ENCODE measurements at places on chromosomes 11 and 22.

DNA sequence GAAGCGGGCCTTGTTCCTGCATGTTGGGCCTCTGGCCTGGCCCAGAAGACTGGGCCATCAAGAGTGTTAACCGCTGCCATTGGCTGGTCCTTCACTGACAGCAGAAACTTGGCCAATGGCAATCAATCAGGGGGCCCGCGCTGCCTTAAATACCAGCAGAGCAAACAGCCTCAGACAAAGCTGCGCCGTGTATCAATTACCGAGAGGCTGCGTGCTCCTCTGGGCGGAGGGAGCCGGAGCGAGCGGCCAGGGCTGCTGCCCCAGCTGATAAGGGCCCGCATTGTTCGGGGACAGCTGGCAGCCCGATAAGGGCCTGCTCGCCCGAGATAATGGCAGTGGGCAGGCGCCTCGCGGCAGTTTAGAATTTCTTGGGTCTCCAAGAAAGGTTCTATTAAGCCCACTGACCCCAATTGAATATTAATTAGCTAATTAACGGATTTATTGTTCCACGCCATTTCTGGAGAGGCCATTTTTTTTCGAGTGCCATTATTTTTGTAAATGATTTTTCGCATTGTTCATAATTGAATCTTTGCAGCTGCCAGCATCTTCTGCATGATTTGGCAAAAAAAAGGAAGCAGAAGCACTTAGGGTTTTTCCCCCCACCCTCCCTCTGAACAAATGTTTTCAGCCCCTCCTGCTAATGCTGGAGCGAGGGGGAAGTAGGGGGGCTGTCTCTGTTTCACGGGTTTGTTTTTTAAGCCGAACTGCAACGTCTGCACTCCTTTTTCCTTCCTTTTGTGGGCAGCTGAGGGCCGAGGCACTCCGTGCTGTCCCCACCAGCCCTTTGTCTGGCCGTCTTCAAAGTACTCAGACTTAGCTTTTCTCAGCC is 37.6 kb upstream of the RIC3 start:
- DNase-seq: no peak

DNA sequence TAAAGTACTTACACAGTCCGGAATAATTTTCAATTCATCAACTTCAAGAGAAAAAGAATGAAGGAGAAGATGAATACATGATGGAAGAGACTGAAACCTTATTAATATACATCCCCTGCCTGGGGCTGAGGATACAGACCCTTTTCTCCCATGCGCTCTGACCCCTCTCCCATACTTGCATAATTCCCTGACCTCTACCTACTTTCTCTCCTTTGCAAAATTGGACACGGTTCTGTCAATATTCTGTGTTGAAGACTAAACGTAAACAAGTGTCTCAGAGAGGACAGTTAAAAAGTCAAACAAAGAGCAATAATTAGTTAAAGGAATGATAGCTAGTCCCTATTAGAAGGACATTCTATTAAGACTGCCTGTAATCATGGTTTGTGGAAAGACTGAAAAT is 7.5 kb downstream of the PRDM10 start:
- no peak for DNase-seq

- no peak for DNase-seq
Observed at GRCh38 chr11:18768472-18768901, 23.1 kb downstream of the PTPN5 start.

DNA sequence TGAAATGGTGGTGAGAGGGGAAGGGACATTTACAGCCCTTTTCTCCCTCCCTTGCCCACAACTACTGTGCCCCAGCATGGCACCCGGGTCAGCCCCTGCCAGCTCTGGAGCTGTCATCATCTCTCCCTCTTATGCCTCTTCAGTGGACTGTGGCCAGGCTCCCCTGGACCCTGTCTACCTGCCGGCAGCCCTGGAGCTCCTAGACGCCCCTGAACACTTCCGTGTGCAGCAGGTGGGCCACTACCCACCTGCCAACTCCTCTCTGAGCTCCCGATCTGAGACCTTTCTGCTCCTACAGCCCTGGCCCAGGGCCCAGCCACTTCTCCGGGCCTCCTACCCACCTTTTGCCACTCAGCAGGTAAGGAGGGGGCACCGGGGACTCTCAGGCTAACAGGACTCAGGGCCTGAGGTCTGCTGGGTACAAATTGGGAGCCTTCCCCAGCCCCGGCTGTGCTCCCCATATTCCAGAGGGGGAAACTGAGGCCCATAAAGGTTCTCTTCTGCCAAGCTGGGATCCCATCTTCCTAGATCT is 2.9 kb downstream of the TMEM132A start:
- DNase-seq: no peak

DNA sequence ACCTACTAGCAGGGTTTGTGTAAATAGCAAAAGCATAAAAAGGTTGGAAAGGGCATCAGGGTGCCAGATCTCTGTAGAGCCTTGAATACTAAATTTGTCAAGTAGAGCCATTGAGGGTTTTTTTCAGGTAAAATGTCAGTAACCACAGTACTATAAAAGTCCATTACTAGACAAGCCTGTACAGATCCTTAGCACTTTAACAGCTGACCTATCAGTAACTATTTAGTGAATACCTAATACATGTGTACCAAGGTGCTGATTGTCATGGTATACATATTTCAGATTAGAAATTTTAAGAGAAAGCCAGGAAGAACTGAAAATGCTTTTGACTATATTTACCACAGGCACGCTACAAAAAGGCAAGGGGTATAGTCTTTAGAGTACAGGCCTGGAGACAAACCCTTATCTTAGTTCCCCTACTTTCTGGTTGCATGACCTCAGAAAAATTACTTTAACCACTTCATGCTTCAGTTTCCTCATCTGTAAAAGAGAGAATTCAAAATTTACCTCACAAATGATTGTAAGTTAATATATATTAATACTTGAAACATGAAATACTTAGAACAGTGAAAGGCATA is 57.9 kb downstream of the RAB38 start:
- no peak for DNase-seq

GRCh38 chr11:79896258-79896657 is 455.4 kb upstream of the TENM4 start:
- no peak for DNase-seq

DNA sequence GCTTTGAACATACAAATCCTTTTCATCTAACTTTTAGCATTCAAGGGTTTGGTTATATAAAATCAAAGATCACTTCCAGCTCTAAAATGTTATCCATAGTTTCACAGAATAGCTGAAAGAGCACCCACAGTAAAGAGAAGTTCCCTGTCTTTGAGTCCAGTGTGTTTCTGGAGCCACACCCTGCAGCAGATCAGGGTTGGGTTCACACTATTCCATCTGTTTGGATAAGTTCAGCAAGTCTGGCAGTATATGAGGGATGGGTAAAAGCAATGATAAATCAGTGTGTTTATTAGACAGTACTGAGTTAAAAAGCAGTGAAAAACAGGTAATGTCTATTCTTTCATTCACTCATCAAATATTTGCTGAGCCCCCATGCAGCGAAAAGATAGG is 135.8 kb upstream of the PITPNB start:
- DNase-seq: no peak

DNA sequence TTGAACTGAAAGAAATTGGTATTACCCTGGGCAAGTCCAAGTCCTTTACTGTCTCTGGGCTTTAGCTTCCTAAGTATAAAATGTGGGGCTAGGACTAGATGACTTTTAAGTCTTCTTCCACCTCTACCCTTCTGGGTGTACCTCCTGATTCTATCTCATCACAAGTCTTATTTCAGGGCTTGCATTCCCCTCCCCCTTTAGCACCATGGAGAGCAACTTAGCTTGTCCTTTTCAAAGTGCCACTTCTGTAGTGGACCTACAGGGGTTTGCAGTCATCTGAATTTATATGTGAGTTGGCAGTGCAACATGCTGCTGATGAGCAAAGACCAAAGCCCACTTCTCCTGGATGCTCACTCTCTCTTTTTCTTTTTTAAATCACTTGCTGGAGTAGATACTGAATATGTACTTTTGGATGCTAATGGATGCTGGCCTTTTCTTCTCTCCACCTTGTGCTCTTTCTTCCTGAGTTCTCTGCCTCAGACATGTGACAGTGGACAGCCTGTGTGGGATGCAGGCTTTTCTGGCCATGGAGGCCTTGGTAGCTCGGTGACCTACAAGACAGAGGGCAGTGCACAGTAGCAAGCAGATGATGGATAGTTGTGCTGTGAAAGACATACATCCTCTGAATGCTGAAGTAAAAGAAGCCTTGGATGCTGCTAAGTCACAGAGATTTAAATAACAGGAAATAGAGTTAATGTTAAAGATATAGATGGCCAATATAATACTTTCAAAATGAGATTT is 185.0 kb downstream of the NELL1 start:
- no peak for DNase-seq

DNA sequence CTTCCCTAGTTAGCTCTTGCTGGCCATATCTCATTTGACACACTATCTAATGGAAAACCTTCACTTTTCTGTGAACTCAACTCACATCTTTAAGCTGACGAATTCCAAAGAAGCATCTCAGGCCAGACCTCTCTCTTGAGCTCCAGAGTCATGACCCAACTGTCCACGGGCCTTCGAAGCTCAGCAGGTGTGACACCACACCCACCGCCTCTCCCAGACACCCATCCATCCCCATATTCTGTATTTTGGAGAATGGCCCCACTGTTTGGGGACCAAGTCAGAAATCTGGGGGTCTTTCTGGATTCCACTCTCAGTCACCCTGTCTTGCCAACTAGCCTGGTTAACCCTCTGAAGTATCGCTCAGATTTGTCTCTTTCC is 125.8 kb downstream of the ST3GAL4 start:
- DNase-seq: no peak

- no peak for DNase-seq
Observed at GRCh38 chr11:122593473-122594420, 61.8 kb upstream of the UBASH3B start.

DNA sequence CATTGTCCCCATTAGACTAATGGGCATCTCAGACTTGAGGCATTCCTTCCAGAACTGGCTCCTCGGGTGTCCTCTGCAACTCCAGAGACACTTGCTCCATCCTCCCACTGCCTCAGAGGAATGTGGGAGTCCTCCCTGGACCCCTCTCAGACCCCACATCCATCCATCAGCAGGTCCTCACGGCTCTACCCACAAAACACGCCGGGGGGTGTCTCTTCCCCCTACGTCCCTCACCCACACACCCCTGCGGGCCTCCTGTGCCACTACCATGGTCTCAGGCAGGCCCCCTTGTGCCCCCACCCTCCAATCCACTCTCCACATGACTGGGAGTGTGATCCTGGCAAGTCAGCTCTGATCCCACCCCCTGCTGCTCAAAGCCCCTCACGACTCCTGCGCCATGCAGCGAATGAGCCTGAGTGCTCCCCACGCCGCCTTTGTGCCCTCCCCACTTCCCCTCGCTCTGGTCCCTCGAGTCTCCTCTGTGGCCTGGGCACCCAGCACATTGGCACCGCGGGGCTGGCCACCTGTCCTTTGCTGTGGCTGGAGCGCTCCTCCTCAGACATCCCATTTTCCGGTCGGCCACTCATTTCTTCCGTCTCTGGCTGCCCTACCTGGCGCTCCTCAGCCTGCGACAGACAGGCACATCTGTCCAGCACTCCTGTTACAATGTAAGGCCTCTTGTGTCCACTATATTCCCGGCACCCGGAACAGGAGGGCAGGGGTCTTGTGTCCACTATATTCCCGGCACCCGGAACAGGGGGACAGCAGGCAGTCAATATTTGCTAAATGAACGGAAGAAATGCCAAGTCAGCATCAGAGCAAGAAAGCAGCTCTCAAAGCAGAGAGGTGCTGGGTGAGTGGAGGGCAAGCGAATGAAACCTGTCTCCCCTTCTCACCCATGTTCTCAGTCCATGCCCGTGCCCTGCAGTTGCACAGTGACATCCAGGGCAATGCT is 14.2 kb upstream of the MOB2 start:
- no peak for DNase-seq

GRCh38 chr11:104394508-104394907 is 230.6 kb upstream of the PDGFD start:
- DNase-seq: no peak

- no peak for DNase-seq
Observed at GRCh38 chr22:37403267-37403960, 23.9 kb downstream of the ELFN2 start.

DNA sequence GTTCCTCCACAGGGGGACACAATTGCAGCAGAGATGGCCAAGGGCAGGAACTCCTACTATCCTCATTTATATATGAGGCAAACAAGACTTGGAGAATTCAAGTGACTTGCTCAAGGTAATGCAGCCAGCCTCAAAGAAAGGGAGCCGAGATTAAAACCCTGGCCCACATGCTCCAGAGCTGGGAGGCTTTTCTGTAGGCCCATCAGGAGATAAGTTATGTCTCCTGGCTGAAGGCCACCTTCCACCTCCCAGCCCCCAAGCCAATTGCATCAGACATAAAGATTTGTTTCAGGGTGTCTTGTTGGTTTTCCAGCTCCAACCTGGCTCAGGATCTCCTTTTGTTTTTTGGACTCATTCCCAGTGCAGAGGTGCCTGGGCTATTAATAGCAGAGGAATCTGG is 59.5 kb downstream of the SMIM38 start:
- DNase-seq: no peak

GRCh38 chr11:112292785-112293407 is 32.2 kb upstream of the PLET1 start:
- DNase-seq: no peak

GRCh38 chr11:129377739-129378138 is 2.1 kb downstream of the BARX2 start:
- no peak for DNase-seq

DNA sequence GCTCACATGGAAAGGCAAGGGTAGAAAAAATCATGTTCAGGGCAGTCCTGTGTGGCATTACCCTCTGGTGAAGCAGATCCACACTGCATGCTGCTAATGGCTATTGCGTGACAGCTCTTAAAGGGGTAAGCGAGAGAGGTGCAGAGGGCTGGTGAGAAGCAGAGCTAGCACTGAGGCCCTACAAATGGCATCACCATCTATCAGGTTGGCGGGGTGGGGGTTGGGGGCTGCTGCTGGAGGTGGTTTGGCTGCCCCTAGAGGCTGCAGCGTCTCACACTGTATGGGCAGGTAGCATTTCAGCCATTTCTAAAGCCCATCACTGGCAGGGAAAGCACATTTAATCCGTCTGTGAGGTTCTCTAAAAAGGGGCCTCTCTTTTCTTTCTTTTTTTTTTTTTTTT is 16.9 kb upstream of the TMA7B start:
- no peak for DNase-seq

DNA sequence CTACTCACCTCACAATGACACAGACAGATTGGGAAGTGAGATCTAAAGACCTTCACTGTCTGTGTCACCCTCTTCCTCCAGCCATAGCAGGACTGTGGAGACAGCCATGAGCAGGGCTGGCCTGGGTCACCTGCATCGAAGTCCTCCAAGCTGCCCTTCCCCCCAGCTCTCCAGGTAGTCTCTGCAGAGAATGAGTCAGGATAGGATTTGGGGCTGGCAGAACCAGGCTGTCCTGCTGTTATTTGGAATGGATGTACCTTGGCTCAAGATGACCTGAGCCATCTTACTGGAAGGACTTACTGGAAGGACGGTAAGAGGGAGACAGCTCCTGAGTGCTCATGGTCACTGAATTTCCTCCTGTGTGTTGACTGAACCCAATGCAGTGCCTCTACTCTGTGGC is 29.2 kb downstream of the GGTLC2 start:
- no peak for DNase-seq

Data from NCI-H2081 treated with DMSO at 0.1 percent for 48 hours (cell line).